ENCODE measurements at places on chromosomes 1 and 21. TPM values are rescaled to one million over a fixed set of nuclear protein-coding genes. Genes with fewer than 3 reads are reported as not detected.

Gene TEDDM1
- not detected for total RNA-seq

GRCh38 chr1:8329439-8329838, 11.5 kb downstream of the SLC45A1 start:
- no peaks in the 10 kb centered on the region for H3K4me1 ChIP-seq
- no peaks in the 10 kb centered on the region for H3K36me3 ChIP-seq
- no peak overlapping the region for H3K4me3 ChIP-seq
- no peak overlapping the region for H3K27ac ChIP-seq
- DNase-seq, result no peak

DNA sequence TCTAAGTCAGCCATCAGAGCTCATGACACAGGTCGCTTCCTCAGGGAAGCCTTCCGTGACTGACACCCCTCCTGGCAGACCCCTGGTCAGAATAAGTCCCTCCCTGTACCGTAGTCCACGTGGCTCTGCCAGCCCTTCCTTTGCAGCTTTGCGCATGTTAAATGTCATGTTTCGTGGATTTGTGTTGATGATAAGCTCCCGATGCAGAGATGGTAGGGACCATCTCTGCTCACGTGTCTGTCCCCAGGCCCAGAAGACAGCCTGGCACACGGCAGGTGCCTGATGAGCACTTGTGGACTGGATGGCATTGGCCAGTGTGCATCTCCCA, 75.9 kb downstream of the DHRS3 start:
- peak overlapping the region; percentile 48 for H3K4me3 ChIP-seq
- H3K4me1 ChIP-seq, result peaks cover 40% of the 10 kb centered on the region
- no peak for DNase-seq
- H3K27ac ChIP-seq, result no peak overlapping the region
- H3K36me3 ChIP-seq, result no peaks in the 10 kb centered on the region

DNA sequence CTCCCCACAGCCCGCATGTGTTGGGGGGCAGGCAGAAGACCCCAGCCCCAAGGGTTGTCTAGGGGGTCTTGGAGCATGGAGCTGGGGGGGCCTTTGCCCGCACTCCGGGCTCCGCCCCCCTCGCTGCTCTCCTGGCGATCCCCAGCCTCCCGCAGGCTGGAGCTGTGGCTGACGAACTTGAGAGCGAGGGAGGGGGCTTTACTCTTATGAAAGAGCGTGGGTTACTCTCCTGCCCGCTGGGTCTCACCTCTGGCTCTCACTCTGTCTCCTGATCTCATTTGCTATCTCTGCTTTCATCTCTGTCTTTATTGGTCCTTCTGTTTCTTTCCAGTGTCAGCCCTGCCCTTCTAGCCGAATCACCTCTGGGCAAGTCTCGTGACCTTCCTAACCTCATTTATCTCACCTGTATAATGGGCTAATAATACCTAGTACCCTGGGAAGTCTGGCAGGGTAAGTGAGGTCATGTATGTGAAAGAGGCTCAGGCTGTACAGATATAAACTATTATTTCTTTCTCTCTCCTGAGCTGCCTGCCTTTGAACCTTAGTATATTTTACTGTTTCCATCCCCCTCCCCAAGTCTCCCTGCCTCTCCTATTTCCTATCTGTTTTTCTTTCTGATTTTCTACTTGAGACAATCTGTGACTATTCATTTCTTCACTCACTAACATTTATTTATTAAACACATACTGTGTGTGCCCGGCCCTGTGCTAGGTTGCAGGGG, 731 bp downstream of the EFNA4 start:
- H3K27ac ChIP-seq, result peak overlapping the region; percentile 69
- H3K36me3 ChIP-seq, result no peaks in the 10 kb centered on the region
- peak overlapping the region; percentile 89 for H3K4me3 ChIP-seq

Gene SLC16A4
- total RNA-seq, result 2.0 TPM

Gene PTCH2
- 1.6 TPM for total RNA-seq

Gene AXDND1
- 1.4 TPM for total RNA-seq

Gene VANGL2
- 19.8 TPM for total RNA-seq

- H3K4me3 ChIP-seq, result no peak overlapping the region
- no peak overlapping the region for H3K27ac ChIP-seq
- H3K27me3 ChIP-seq, result no peaks in the 10 kb centered on the region
Observed at GRCh38 chr1:3828391-3828790, 28.6 kb downstream of the CEP104 start.

Gene RGSL1
- not detected for total RNA-seq

Gene SLC44A5
- 1.3 TPM for total RNA-seq

DNA sequence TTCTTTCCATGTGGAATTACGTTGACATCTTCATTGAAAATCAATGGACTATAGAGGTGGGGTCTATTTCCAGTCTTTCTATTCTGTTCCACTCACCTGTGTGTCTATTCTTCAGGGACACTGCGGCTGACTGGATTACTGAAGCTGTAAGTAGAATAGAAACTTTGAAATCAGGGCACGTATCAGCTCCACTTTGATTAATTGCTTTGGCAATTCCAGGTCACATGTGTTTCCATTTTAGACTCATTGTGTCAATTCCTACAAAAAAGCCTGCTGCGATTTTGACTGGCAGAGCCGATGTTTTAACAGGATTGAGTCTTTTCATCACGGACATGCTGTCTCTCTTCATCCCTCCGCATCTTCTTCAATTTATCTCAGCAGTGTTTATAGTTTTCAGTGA, 20.9 kb upstream of the RNF223 start:
- no peak overlapping the region for H3K27ac ChIP-seq
- peaks cover 10% of the 10 kb centered on the region for H3K36me3 ChIP-seq
- H3K27me3 ChIP-seq, result no peaks in the 10 kb centered on the region

Gene ZNF683
- total RNA-seq, result not detected

DNA sequence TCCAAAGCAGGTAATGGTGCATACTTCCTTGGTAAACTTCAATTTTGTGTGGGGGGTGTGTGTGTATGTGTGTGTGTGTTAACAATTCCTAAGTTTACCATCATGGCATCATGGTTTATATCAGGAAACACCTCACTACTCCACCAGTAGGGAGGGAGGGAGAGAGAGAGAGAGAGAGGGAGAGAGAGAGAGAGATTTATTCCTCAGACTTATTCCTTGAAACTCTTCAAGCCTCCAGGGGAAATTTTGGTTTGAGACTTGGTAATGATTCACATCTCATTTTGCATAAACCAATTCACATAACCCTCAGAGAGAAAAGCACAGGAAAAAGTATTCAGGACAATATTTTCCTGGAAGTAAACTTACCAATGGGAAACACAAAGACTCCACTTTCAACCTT, 115.0 kb downstream of the TTLL7 start:
- no peak overlapping the region for H3K27ac ChIP-seq
- H3K27me3 ChIP-seq, result no peaks in the 10 kb centered on the region
- no peaks in the 10 kb centered on the region for H3K4me1 ChIP-seq
- DNase-seq, result no peak
- H3K36me3 ChIP-seq, result peaks cover 8% of the 10 kb centered on the region
- H3K4me3 ChIP-seq, result no peak overlapping the region

DNA sequence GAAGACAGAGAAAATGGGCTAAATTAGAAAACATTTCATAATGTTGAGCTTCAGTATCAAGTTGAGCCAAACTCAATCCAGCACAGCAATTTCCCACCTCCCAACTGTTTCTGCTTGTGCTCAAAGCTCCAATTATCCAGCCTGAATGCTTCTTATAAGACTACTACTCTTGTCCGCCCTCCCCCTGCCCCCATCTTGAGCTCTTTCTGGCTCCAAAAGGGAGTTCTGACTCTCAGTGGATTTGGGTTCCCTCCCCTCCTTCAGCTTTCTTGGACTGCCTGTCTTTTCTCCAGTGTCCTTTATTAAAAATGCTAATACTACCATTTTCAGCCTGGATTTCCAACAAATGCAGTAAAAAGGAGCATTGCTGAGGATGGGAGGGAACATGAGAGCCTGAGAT, 174.8 kb downstream of the ASTN1 start:
- H3K27me3 ChIP-seq, result peaks cover 9% of the 10 kb centered on the region
- H3K36me3 ChIP-seq, result peaks cover 3% of the 10 kb centered on the region
- no peak overlapping the region for H3K27ac ChIP-seq
- peaks cover 22% of the 10 kb centered on the region for H3K4me1 ChIP-seq
- no peak for DNase-seq
- no peak overlapping the region for H3K4me3 ChIP-seq

Gene IL12RB2
- total RNA-seq, result 0.69 TPM

GRCh38 chr1:211601982-211602670, 23.2 kb upstream of the SLC30A1 start:
- H3K4me1 ChIP-seq, result peaks cover 38% of the 10 kb centered on the region
- DNase-seq, result no peak
- H3K27me3 ChIP-seq, result no peaks in the 10 kb centered on the region

Gene ERG
- total RNA-seq, result not detected

Gene CELA3B
- not detected for total RNA-seq
